ENCODE measurements at places on chromosomes 12 and 14.

DNA sequence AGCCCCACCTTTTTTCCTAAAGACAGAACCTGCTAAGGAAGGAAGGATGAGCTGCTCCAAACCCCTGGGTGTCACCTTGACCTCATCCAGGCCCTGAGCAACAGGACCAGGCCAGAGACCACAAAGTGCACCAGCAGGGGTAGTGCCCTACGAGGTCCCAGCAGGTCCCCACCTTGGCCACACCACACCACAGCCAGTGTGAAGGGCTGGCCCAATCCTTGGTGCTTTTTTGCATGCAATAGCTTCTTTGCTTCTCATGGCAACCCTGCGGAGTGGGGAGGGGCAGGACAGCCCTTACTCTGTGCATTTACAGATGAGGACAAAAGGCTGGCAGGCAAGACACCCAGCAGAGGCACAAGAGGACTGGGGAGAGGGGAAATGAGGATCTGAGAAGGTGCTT lies 352.6 kb downstream of the BCL11B start:
- no peak for DNase-seq

- DNase-seq = no peak
These were observed 81.8 kb downstream of the NOS1 start for GRCh38 chr12:117279606-117280005.

GRCh38 chr12:131640525-131640924 lies 70.4 kb upstream of the SFSWAP start:
- no peak for DNase-seq

DNA sequence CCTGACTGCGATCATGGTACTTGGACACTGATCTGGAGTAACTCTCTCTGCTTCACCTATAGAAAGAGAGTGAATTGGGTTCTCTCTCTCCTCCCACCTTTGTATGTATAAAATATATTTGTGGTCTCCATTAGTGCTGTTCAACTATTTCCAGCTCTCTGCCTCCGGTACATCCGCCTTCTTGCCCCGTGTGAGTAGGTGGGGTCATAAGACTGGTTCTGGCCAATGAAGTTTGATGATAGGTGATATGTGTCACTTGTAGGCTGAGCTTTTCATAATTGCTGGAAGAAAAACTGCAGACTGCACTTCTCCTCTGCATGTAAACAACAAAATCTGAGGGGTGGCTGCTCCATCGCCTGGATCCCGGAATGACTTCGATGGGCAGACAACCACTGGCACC lies 210.4 kb downstream of the EXOC5 start:
- no peak for DNase-seq

DNA sequence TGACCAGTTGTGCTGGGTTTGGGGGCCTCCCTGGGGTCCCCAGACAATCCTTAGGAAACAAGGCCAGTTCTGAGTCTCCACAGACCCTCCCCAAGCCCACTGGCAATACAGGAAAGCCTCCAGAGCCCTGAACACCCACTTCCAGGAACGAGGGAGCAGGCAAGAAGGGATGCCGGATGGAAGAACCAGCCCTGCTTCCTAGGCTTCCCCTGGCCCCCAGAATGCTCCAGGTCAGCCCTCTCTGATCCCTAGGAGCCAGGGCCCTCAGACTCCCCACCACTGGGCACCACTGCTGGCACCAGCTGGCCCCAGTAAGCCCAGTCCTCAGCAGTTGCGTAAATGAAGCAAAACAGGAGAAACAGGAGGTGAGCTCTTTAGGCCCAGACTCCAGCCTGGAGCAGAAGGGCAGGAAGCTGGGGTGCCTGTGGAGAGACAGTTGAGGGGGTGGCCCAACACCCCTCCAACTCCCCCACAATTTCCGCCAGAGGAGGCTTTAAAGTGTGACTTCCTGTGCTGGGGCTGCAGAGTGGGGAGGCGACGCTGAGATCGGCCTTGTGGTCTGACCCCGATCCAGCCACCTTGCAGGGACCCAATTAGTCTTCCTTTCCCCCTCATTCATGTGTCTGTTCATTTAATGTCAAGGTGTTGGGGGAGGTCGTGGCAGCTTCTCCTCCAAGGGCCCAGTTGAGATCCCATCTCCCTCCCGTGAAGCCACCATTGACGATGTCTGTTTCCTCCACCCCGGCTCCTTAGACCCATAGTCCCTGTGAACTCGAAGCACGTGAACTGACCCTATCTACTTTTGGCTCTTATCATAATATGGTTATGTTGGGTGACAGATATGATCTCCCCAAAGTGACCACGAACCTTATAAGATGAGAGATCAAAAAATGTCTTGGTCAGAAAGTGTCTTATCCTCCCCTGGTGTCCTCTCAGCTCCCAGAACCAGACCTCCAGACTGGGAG lies 4.7 kb downstream of the TNFRSF1A start:
- DNase-seq = no peak

DNA sequence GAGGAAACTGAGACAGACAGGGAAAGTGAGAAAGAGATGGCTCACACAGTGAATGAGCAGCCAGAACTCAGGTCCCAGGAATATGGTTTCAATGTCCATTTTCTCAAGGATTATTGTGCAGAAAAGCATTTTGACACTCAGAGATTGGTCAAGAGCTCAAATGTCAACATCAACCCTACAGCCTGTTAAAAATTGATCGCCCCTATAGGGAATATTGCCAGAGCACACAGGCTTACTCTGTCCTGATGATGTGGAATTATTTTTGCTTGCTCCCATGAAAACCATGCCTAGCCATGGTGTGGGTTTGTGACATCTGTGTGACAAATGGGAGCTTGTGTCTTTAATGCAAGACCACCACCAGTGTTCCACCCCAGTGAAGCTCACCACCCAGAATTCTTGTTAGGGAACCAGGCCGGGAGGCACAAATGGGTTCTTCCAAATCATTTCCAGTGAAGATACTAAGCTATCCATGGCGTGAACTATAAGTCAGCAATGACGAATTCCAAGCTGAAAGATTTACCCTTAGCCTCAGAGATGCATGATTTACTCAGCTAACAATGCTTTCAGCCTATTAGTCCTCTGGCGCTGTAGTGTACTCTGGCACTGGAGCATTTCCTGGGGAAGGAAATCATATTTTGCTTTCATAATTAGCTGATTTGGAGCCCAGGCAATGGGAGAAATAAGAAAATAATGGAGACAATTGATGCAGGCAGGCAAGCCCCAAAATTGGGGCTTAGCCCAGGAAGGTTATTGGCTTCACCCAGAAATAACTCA lies 1188.2 kb upstream of the TMEM132C start:
- no peak for DNase-seq

DNA sequence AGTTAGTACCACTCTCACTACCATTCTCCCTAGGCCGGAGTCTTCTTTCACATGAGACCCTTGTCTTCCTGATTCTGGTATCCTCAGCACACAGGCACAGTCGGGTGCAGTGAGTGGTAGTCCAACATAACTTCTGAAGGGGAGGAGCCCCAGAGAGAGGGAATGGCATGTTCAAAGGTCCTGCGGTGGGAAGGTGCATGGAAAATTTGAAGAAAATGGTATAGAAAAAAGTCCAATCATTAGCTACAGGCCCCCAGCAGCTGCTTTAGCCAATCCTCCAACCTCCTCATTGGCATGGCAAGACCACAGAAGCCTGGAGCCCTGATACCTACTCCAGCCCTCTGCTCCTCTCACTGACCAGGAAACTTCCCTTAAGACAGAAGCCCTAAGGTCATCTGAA lies 96.6 kb downstream of the ZFP36L1 start:
- no peak for DNase-seq

Measured in AG04449 (cell line).